ENCODE measurements at places on chromosomes 12 and 14.

DNA sequence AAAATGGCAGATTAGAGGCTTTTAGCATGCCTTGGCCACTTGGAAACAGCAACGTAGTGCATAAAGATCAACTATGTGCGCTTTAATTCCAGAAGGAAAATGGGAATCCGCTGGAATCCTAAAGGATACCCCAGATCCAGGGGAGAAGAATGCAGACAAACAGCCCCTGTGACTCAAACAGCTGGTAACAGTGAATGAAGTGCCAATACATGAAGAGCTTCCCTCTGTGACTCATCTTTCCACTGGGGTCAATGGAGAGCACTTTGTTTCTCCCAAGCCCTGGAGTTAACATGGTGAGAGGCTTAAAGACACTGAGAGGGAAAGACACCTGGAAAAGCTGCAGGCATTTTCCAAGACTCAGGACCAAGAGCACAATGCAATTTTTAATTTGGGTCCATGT lies 263.1 kb downstream of the CEP128 start:
- no peak for DNase-seq

DNA sequence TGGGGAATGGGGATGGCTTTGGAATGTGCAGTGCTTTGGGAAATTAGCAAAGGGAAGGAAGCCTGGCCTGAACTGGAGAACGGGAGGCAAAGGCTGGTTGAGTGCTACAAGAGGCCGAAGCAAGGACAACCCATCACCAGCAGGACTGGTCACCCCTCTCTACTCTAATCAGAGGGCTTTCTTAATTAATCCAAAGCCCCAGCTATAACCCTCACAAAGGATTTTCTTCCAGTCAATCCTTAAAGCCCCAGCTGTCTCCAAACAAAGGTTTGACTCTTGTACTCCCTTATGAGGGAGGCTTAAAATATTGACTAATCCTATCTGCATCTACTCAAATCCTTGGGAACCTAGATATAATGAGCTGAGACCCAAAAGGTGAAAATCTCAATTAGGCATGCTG lies 256.3 kb downstream of the NTF3 start:
- no peak for DNase-seq

DNA sequence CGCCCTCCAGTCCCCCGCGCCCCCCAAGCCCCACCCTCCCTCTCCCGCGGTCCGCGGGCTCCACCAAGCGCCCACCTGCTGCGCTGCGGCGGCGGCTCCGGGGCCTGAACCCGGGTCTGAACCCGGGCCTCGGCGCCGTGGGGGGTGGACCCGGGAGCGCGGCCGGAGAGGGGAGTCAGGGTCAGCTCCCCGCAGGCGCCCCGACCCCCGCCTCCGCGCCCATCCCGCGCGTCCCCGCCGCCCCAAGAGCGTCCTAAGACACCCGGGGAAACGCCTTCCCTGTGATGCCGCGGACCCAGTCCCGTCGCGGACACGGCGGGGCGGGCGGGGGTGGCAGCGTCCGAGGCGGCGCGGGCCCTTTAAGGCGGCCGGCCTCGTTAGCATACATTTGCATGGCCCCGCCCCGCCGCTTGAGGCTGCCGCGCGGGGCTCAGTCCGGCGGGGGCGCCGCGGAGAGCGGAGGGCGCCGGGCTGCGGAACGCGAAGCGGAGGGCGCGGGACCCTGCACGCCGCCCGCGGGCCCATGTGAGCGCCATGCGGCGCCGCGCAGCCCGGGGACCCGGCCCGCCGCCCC lies at the start of gene MMP17:
MMP17 (plus strand) TSS at position 433 of the 574 bp plus-strand sequence; CDS start at position 535, 102 bp downstream.
- no peak for DNase-seq

GRCh38 chr12:113424915-113425823 lies 3.0 kb downstream of the SDSL start:
- DNase-seq, result no peak

- DNase-seq, result no peak
Measured at GRCh38 chr12:107990325-107990724, 138.8 kb upstream of the WSCD2 start.

DNA sequence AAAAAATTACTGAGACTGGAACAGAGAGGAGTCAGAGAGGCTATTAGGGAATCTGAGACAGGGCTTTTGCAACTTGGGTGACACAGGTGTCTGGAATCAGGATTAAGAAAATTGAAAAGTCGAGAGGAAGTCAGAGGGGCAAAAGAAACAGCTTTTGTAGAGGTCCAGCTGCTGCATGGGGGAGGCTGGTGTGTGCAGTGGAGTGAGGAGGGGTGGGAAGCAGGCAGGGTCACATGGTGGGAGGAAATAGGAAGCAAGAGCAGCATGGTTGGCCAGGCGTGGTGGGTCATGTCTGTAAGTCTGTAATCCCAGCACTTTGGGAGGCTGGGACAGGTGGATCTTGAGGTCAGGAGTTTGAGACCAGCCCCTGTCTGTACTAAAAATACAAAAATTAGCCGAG lies 69.7 kb upstream of the VRK1 start:
- no peak for DNase-seq

GRCh38 chr14:89249065-89249695 lies 167.9 kb downstream of the FOXN3 start:
- DNase-seq, result no peak

DNA sequence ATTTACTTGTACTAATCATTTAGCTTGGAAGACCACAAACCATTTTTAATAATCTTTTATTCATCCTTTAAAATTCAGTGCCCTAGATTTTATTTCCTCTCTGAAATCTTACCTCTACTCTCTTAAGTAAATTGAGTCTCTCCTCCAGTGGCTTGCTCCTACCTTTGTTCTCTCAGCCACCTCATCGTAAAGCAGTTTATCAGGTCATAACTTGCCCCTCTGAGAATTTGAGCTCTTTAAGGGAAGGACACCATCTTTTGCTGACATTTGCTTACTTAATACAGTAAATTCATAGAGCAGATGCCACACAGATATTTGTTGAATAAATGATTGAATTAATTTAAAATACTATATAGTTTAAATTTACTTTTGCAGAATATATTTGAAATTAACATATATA lies 794.3 kb downstream of the C12orf50 start:
- DNase-seq, result no peak

GRCh38 chr14:45068396-45068795 lies 15.5 kb upstream of the PRPF39 start:
- DNase-seq, result no peak

GRCh38 chr14:94690486-94690885 lies 78.3 kb downstream of the SERPINA3 start:
- no peak for DNase-seq

GRCh38 chr14:47539031-47539461 lies 136.4 kb downstream of the MDGA2 start:
- DNase-seq, result no peak

DNA sequence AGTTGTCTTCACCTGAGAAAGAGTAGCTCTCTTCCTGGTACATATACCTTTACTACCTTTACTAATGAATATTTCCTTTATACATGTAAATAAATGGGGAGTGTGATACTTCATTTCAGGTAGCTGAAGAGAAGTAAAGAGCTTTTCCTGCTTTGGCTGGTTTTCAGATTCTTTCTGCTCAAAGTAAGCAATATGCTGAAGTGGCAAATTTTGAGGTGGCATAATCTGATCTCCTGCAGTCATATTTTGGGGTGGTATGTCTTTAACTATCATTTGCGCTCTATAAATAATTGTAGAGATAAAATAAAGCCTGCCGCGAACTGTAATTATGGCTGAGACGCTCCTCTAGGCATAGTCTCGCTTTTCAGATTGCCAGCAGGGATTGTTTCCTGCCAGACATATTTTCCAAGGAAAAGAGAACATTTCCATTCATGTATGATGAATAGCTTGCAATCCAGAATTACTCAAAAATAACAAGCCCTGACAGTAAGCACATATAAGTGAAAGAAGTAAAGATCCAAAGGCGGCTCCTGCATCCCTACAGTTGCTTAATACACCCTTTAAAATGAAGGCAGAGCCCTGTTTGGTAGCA lies 200.7 kb downstream of the C12orf50 start:
- no peak for DNase-seq

- no peak for DNase-seq
Measured at GRCh38 chr12:111590552-111590951, 8.6 kb downstream of the ATXN2 start.

GRCh38 chr12:27703720-27704452 lies 6.7 kb upstream of the MRPS35 start:
- DNase-seq, result peak; percentile 55

DNA sequence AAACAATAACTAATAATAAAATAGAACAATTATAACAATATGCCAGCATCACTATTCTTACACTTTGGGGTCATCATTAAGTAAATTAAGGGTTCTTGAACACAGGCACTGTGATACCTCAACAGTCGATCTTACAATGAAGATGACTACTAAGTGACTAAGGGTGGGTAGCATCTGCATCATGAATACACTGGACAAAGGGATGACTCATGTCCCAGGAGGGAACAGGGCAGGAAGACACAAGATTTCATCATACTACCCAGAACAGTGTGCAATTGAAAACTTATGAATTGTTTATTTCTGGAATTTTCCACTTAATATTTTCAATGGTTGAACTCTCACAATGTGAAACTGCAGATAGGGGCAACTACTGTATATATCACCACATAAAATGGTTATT lies 19.7 kb downstream of the TSPAN19 start:
- DNase-seq, result no peak
